Stimulated activated naive CD4-positive, alpha-beta T cell treated with Interleukin-2 at 50 U/mL for 16 hours (primary cell): ENCODE measurements at places on chromosomes 13 and 19.

GRCh38 chr13:19048381-19048780 lies 133.2 kb downstream of the TUBA3C start:
- DNase-seq = no peak

DNA sequence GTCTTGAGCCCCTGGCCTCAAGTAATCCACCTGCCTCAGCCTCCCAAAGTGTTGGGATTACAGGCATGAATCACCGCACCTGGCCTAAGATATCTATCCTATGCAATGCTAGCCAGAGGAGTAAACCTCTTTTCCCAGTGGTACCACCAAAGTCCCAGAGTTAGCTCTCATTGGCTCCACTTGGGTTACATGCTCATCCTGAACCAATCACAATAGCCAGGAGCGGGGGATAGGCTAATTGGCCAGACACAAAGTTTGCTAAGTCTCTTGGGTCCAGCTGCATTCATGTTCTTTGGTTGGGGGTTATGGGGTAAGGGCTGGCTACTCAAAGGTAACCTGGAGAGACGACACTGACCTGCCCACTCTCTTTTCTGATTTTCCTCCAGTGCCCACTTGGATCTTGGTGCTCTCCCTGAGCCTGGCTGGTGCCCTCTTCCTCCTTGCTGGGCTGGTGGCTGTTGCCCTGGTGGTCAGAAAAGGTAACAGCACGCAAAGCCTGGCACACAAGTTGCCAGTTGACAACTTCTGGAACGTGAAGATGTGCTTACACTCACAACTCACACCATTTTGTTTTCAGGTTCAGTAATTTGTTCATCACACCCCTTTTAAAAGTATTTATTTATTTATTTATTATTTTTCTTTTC lies 7.8 kb downstream of the C19orf38 start:
- peak; percentile 8 for DNase-seq

DNA sequence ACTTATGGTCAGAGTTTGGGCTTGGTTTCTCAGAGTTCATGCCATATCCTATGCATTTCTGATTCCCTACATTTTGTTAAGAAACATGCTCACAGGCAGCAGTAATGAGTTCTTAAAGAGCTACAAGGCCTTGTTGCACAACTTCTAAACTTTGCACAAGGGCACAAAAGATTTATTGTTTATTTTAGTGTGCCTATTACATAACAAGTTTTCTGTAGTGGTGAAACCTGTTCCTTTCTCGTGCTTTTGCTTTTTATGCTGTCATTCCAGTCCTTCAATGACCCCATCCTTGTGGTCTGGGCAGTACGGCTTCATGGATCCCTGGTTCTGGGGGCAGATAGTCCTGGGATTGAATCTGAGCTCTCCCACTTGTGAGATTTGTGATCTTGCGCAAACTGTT lies 17.8 kb downstream of the ZNF507 start:
- DNase-seq = no peak

GRCh38 chr13:98315466-98315865 lies 138.4 kb upstream of the RNF113B start:
- no peak for DNase-seq

GRCh38 chr19:33389421-33390100 lies 16.1 kb downstream of the CEBPG start:
- no peak for DNase-seq

DNA sequence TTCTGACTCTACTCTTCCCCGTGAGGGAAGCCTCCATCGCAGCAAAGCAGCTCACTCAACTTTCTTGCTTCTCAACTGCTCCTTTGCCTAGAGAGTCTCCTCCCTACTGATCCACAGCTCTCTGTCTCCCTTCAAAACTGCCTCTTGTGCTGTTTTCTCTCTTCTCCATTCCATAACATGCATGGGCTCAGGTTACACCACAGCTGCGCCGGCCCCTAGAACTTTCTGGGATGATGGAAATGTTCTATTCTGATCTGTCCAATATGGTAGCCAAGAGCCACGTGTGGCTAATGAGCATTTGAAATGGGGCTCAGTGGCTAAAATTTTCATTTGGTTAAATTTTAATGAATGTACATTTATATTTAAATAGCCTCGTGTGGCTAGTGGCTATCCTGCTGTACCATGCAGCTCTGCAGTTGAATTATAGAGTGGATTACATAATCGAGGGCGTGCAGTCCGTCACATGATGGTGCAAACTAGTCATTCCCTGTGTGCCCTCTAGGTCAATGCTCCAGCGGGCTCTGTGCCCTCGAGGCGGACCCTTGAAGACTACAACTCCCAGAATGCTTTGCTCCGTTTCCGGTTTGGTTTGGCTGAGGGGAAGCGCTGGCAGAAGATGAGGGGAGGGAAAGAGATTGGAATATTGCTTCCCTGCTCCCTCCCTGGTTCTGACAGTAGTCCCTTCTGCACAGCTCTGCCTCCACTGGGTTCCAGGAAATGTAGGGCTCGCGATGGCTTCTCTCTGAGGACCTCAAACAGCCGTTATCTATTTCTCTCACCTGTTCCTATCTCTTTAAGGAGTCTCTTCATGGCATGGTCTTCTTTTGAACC lies 109.8 kb downstream of the CACNA1A start:
- DNase-seq = no peak
